ENCODE measurements at places on chromosomes 3 and 15.

DNA sequence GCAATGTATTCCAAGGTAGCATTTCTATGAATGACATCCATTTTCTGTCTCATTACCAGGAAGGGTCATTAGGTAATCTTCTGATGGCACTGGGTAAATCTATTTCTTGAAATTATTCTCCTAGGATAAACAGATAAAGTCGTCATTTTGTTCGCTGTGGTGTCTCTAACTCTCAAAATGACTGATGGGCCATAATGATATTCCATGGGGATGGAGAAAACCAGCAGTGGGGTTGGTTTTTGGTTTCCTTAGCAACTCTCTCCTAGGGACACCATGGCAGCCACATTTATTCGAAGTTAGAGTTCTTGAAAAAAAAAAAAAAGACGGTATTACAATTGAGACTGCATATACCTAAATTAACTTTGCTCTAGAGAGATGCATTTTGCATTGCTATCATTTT is 231.3 kb upstream of the SLCO3A1 start:
- no peak for DNase-seq

GRCh38 chr15:55526559-55527036 is 18.6 kb upstream of the DNAAF4 start:
- DNase-seq, result peak; percentile 56

- DNase-seq, result no peak
Measured at GRCh38 chr3:142657033-142657432, 60.8 kb downstream of the PLS1 start.

- DNase-seq, result no peak
Measured at GRCh38 chr3:73597476-73597875, 27.3 kb downstream of the PDZRN3 start.

GRCh38 chr3:138443091-138443490 is 8.7 kb downstream of the ESYT3 start:
- DNase-seq, result no peak

GRCh38 chr3:59829527-59829926 is 779.7 kb upstream of the CFAP20DC start:
- DNase-seq, result no peak

DNA sequence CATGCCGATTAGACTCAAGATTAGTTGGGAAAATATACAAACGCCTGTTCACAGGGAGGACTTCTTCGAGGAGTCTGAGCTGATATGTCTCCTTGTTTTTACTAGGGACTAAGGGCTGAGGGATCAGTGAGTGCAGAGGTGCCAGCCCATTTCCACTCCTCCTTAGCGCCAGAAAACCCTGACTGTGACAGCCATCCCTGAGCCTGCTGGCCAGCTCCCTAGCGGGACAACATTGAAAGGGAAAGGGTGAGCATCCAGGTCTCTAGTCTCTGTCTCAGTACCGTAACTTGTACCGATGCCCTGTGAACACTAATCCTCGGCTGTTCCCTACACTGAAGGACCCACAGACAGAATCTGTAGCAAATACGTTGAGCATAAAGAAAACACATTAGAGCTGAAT is 243.4 kb downstream of the WNT5A start:
- no peak for DNase-seq

- peak; percentile 19 for DNase-seq
Measured at GRCh38 chr3:186193534-186194450, 84.9 kb upstream of the ETV5 start.

GRCh38 chr3:140094487-140094886 is 159.5 kb downstream of the CLSTN2 start:
- DNase-seq, result no peak

DNA sequence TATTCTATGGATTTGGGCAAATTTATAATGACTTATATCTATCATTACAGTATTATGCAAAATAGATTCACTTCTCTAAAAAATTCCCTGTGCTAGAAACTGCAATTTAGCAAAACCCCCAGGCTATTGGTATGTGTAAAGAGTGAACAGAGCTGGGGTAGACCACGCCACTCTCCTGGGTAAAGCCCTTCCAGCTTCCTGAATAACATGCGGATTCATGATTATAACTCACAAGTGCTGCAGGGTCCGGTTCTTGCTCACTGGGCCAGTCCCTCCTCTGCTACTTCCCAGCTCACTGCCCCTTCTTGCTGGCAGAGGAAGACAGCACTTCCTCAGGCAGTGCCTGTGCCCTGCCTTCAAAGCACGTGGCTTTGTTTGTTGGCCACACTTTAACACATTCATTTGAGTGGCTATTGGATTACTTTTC is 4.1 kb downstream of the CD80 start:
- DNase-seq, result no peak
